GM12878 (cell line): ENCODE measurements at places on chromosomes 1 and 21.

- no peak for DNase-seq
Measured at GRCh38 chr1:234342774-234343173, 30.5 kb upstream of the COA6 start.

GRCh38 chr1:157775101-157775870, 1.6 kb downstream of the FCRL2 start:
- no peak for DNase-seq

- DNase-seq, result no peak
Measured at GRCh38 chr1:147579532-147579931, 38.2 kb downstream of the BCL9 start.

GRCh38 chr1:34787461-34788420, 5.1 kb upstream of the GJA4 start:
- DNase-seq, result no peak

DNA sequence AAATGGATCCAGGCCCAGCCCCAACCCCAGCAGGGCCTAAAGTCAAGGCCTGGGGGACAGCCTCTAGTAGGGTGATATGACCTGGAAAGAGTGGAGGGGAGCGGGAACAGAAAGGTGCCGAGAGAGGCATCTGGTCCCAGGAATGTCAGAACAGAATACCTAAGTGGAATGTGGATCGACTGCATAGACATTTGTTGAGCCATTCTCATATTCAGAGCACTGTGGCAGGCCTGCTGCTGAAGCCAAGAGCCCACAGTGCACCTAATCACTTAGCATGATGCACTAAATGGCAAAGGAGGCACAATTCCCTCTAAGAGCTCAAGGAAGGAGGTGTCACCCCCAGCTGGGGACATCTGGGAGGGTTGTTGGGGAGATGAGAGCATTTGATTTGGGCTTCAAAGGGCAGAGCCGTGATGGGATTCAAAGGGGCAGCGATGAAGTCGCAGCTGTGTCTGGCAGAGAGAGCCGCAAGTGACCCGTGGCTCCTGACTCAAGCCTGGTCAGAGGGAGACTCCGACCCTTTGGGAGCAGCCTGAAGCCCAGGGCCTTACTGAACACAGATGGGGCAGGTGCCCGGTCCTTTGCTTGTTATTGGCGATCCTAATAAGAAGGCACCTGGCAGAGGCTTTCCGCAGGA, 8.6 kb upstream of the PKP1 start:
- no peak for DNase-seq

- no peak for DNase-seq
Measured at GRCh38 chr1:37537378-37537777, 16.7 kb downstream of the SNIP1 start.

- DNase-seq, result no peak
Measured at GRCh38 chr1:36964830-36965229, 69.5 kb downstream of the GRIK3 start.
